ENCODE measurements at places on chromosomes 6 and 20. TPM values are rescaled to one million over a fixed set of nuclear protein-coding genes. Genes with fewer than 3 reads are reported as not detected.

ANKRD6 gene
- 15.0 TPM for total RNA-seq

PRPF6 gene
- total RNA-seq: 79.7 TPM

F13A1 gene
- total RNA-seq: 2.0 TPM

DEFB124 gene
- total RNA-seq: not detected

PRND gene
- not detected for total RNA-seq

DACT2 gene
- not detected for total RNA-seq

CCN5 gene
- not detected for total RNA-seq

Measured in B cell (primary cell).